Esophagus squamous epithelium (tissue), 5 donors: ENCODE measurements at places on chromosomes 7 and 10.

- DNase-seq, result no peak
These were observed 8.4 kb upstream of the UCN3 start for GRCh38 chr10:5356302-5356763.

GRCh38 chr10:86963341-86963919 is 4.9 kb upstream of the ADIRF start:
- DNase-seq, result no peak

GRCh38 chr10:77138541-77138940 is 499.1 kb downstream of the KCNMA1 start:
- no peak for DNase-seq

GRCh38 chr10:89100680-89101079 is 106.4 kb downstream of the CH25H start:
- DNase-seq, result no peak

- no peak for DNase-seq
These were observed 9.4 kb upstream of the OPN4 start for GRCh38 chr10:86644794-86645445.

DNA sequence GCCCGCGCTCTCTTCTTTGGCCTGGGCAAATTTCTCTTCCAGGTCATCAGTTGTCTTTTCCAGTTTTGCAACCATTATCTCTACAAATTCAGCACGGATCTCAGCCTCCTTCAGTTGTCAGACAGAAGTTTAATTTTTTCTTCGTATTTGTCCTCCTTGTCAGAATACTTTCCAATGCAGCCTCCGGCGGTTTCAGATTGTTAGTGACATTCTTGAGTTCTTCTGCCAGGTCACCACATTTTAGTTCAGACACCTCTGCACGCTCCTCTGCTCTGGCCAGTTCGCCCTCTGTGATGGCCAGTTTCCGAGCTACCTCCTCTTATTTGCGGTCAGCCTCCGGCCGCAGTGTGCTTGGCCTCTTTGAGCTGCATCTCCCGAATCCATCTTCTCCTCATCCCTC is 32.8 kb upstream of the CPN1 start:
- no peak for DNase-seq

DNA sequence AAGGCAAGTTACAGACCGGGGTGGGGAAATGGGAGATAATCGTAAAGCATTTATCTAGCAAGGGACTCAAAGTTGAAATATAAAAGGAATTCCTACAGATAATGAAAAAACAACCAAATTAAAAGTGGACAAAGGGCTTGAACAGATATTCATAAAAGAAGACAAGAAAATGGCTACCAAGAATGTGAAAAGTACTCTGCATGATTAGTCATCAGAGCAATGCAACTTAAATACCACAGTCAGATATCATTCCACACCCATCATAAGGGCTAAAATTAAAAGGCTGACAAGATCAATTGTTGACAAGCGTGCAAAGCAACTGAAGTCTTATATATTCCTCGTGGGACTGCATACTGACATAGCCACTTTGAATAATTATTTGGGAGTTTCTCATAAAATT is 124.6 kb upstream of the RSU1 start:
- no peak for DNase-seq

DNA sequence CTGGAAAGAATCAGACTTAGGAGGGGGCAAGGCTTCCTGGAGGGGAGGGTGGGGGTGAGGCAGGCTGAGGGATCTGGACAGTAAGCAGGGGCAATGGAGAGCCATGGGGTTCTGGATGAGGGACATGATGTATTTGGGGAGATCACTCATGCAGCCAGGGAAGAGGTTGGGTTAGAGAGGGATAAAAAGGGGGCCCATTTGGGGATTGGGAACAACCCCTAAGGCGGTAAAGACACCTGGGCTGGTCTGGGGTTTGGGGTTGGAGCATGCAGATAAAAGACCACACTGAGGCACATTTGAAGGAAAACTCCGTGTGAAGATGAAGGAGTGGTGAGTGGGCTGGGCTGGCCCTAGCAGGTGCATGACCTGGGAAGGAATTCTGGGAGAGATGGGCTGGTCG is 30.8 kb downstream of the HIF1AN start:
- DNase-seq, result no peak

DNA sequence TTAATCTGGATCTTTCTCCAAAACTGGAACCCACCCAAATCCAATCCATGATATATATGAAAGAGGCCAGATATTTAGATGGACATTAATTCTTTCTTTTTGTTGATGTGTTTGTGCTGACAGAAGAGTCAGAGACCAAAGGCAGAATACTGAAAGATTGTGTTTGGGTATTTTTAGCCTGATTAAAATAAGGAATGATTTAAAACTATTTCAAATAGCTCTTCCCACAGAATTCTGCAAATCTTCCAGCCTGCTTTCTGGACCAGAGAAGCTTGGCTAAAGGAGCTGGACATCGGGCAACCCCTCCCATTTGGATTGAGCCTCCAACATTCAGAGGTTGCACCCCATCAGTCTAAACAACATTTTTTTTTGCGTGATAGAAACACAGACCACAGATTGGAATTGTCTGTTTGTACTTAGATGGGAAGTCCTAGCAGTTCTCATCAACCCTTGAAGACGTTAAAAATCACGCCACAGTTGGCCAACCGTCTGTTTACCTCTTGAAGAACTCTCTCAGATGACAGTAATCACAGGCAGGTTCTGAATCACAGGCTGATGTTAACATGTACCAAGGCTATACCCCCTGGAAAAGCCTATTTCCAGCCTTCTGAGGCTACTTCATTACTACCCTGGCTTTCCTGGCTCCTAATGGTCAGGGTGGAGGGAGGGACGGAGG is 155.2 kb upstream of the NRP1 start:
- no peak for DNase-seq
